ENCODE measurements at places on chromosomes 12 and 14.

DNA sequence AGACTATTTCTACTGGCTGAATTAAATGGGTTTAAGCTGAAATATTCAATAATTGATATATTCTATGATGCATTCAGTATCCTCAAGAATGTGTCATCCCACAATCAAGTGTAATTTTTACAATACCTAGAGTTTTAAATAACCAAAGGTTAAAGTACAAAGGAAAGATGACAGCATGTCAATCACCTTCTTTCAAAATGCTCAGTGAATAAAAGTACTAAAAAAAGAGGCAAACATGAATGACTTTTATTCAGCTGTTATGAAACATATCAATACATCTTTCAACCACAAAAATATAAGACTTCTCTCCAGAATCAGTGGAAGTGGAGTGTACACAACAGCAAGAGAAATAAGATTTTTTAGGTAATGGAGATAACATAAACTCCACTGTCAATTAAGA lies 72.0 kb downstream of the NELL2 start:
- DNase-seq: no peak

DNA sequence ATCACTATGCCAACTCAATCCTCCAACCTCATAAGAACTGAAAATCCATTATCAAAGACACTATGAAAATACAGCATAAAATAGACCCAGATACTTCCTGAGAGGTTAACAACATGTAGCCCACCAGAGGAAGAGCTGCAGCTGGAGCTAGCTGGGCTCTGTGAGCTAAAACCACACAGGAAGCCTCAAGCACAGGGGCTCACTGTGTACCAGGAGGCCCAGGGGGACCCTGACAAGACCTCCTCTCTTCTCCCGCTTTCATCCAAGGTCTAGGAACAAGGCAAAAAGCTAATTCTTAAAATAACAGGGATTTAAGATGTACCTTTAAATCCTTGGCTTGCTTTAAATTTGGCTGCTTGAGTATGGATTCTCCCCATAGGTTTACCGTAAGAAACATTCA lies 53.6 kb downstream of the EIF2S3B start:
- DNase-seq: no peak

GRCh38 chr14:48008646-48009045 lies 333.2 kb upstream of the MDGA2 start:
- DNase-seq: no peak

GRCh38 chr12:4579305-4580102 lies 17.5 kb downstream of the DYRK4 start:
- DNase-seq: peak; percentile 23

- DNase-seq: peak; percentile 71
These were observed 75.2 kb upstream of the PLEKHG3 start for GRCh38 chr14:64628940-64629408.

- peak; percentile 42 for DNase-seq
These were observed 188.7 kb downstream of the TTC8 start for GRCh38 chr14:89013098-89013504.

- DNase-seq: no peak
These were observed 227.3 kb upstream of the RTL1 start for GRCh38 chr14:101130861-101131260.

DNA sequence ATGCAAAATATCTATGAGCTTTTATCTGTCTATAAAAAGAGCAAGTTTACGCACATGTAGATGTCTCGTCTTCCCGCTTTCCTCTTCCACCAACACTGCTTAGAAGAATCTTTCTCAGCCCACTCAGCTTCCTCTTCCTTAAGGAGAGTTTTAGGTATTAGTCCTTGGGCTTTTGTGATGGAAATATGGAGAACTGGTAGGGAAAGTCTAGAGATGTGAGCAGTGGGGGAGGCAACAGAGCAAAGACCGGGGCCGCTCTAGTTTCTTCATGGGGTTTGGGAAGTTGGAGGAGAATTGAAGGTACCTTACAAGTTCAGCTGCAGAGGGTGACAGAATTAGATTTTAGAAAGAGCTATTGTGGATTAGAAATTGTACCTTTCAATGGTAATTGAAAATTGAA lies 56.3 kb upstream of the CPNE8 start:
- DNase-seq: no peak

GRCh38 chr12:68403711-68404110 lies 71.5 kb upstream of the MDM1 start:
- no peak for DNase-seq

- DNase-seq: no peak
These were observed 122.3 kb downstream of the PTPRR start for GRCh38 chr12:70798016-70798783.

Data from fibroblast of pulmonary artery (primary cell).